Endodermal cell (in vitro differentiated cells): ENCODE measurements at places on chromosomes 3 and 15. TPM values are rescaled to one million over a fixed set of nuclear protein-coding genes. Genes with fewer than 3 reads are reported as not detected.

The UBE2E2 gene
- total RNA-seq: 23.1 to 48.8 TPM (median 34.5 TPM) in 3 replicates

The DUOXA1 gene
- 0.75 and 0.99 TPM in 2 replicates for total RNA-seq

The TM6SF1 gene
- total RNA-seq: 1.2 TPM in 2 replicates

The ATP8B4 gene
- total RNA-seq: 0.59 and 0.64 TPM in 2 replicates

The CHCHD4 gene
- total RNA-seq: 14.4 to 21.7 TPM (median 20.5 TPM) in 3 replicates

The CFAP20DC gene
- 7.3 and 9.5 TPM in 2 replicates for total RNA-seq

The GOLGA6A gene
- total RNA-seq: 0.25 and 0.75 TPM in 2 replicates

The PLA1A gene
- 2.6 to 5.3 TPM (median 4.8 TPM) in 3 replicates for total RNA-seq

The NR1D2 gene
- 20.6 and 22.7 TPM in 2 replicates for total RNA-seq

DNA sequence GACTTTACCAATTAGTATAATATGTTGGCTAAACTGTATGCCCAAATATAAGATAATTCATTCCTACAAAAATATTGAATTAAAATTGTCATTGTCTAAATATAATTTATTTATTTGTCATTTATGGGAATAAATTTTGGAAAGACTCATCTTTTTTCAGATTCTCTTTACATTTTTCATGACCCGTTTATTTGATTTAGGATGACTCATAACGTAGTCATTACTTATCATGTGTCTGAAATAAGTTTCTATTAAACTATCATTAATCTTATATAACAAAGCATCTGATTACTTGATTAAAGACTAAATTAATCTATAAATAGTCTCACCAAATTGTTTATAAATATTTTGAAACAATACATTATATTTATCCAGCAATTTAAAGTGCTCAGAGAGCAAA, 516.6 kb downstream of the CADM2 start:
- no peak for DNase-seq

GRCh38 chr15:37131621-37132020, 31.3 kb upstream of the MEIS2 start:
- DNase-seq: no peak

DNA sequence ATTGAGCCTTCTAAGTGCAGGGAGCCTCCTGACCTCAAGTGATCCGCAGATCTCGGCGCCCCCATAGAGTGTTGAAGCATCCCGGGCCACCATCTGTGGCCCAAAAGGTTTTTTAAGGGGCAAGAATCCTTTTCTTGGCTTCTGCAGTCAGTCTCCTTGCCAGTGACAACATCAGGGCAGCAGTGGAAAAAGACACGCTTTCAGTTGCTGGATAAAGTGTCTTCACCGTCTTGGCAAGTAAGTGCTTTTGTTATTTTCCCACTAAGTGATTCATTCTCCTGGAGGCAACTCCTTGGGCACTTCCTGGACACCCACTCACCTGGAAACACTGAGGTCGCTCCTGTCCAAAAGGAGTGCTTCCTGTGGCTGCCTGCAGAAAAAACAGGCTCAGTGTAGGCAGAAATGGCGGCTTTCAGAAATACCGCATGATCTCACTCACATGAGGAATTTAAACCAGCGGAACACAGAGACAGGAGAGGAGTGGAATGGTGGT, 71.7 kb upstream of the ABHD2 start:
- no peak for DNase-seq

DNA sequence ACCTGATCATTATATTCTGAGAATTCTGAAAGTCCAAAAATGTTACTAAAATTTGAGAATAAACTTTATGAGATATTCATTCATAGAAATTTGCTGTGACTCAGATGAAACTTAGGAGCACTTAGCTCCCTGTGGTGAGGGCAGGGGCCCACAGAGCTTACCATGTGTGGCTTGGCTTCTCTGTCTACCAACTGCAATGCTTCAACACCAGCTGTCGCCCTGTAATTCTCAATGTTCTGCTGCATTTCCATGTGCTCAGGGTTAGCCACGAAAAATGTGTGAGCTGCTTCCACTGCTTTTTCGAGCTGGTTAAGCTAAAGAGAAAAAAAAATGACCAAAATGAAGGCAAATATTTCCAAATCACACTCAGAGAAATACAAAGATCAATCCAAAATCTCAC, 125.6 kb downstream of the P3H2 start:
- peak; percentile 65 for DNase-seq

GRCh38 chr15:29938361-29939335, 116.4 kb upstream of the TJP1 start:
- DNase-seq: no peak

DNA sequence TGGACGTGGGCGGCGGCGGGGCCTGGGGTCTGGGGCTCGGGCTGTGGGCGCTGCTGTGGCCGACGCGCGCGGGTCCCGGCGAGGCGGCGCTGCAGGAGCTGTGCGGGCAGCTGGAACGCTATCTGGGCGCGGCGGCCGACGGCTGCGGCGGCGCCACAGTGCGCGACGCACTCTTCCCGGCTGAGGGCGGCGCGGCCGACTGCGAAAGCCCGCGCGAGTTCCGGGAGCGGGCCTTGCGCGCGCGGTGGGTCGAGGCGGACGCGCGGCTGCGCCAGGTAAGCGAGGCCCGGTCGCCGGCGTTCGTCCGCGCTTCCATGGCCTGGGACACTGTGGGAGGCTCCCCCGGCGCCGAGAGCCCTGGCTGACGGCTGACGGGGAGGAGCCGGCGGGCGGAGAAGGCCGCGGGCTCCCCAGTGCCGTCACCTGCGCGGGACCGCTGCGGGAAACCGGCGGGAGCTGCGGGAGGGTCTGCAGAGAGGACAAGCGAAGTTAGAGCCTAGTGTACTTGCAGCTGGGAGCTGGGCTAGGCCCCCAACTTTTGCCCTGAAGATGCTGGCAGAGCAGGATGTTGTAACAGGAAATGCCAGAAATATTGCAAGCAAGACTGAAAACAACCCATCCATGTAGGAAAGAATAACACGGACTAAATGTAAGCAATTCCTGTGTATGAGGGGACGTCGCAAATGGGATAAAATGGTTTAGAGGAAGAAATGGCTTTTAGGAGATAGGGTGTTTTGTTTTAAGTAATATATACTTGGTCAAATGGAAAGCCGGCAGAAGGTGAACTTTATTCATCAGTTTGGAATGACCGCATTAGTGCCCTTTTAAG, 847 bp downstream of the WHAMM start:
- peak; percentile 78 for DNase-seq

- no peak for DNase-seq
Observed at GRCh38 chr15:72136170-72137051, 18.2 kb downstream of the SENP8 start.

- DNase-seq: no peak
Observed at GRCh38 chr3:48451270-48451669, 4.7 kb downstream of the ATRIP start.

DNA sequence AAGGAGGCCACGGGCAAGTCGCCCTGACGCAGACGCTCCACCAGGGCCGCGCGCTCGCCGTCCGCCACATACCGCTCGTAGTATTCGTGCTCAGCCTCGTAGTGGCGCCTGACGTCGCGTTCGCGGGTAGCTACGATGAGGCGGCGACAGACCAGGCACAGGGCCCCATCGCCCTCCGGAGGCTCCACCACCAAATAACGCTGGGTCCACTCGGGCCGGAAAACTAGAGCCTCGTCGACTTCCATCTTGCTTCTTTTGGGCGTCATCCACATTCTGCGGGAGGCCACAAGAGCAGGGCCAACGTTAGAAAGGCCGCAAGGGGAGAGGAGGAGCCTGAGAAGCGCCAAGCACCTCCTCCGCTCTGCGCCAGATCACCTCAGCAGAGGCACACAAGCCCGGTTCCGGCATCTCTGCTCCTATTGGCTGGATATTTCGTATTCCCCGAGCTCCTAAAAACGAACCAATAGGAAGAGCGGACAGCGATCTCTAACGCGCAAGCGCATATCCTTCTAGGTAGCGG, at the start of gene EPM2AIP1:
Gene EPM2AIP1 (minus strand): TSS at position 326 of the 520 bp plus-strand sequence. CDS start 54 bp downstream, at position 272.
- DNase-seq: peak; percentile 100

DNA sequence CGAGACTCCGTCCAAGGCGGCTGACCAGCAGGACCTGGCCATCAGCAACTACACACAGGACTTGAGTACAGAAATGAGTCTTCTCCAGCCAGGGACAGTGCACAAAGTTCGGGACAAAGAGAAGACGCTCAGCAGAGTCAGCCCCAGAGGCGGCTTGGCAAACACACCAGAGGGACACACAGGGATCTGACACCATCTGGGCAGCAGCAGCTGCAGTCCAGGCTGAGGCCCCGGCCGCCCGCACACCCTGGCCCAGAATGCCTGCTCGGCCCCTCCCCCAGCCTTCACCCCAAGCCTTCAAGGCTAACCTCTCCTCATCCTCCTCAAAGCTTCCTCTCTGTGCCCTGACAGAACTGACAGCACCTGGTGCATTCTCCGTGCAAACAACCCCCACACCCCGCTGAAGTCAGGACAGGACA, 61.1 kb downstream of the XXYLT1 start:
- no peak for DNase-seq

DNA sequence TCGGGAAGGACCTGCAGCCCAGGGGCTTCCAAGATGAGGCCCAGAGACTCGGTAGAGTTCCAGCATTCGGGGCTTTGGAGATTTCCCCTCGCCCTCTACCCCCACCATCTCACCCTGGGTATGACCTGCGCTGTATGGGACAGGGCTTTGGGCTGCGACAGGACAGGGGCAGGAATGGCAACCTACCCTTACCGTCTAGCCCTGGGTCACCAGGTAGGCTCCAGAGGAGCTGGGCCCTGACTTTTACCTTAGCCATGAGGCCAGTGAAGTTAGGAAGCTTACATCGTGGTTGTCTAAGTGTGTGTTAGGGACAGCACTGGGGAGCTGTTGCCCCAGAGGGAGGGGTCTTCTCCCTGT, 683 bp downstream of the PPM1M start:
- no peak for DNase-seq

DNA sequence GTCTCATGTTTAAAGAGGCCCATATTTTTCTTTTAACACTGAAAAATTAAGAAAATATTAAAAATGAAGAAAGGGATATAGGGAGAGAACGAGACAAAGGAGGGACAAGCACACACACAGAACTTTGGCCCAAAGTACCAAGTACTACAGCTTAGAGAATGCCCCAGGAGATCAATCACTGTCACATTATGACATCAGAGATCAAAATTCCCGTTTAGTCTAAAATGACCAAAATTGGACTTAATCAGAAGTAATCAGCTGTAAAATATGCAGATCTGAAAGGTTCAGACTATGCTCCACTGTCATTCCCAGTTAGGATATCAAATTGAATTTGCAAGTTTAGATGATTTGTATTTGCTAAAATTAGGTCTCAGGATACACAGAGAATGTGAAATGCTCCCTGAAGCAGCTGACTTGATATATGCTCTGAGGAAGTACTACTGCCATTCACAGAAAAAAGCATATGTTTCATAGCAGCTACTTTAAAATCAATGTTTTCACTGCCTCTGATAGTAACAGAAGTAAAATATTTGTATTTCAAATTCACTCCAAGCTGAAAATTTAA, 123.0 kb downstream of the PEAK1 start:
- no peak for DNase-seq

- DNase-seq: no peak
Observed at GRCh38 chr3:70069557-70069956, 70.0 kb downstream of the SAMMSON start.

- DNase-seq: peak; percentile 59
Observed at GRCh38 chr3:150765949-150766720, 3.2 kb upstream of the SIAH2 start.

DNA sequence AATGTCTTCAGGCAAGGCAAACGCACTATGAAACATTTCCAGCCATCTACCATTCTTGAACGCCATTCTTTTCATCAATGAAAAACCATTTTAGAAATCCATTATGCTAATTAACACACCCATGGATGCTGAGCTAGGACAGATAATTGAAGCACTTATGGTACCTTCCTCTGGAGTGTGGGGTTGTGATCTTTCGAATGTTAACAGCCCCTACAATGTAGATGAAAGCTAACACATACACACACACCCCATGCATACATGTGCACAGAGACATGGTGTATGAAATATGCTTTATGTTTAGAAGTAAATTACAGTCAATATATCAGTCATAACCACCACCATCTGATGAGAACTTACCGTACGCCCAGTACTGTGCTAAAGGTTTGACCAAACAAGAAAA, 189.1 kb downstream of the SHQ1 start:
- DNase-seq: no peak

DNA sequence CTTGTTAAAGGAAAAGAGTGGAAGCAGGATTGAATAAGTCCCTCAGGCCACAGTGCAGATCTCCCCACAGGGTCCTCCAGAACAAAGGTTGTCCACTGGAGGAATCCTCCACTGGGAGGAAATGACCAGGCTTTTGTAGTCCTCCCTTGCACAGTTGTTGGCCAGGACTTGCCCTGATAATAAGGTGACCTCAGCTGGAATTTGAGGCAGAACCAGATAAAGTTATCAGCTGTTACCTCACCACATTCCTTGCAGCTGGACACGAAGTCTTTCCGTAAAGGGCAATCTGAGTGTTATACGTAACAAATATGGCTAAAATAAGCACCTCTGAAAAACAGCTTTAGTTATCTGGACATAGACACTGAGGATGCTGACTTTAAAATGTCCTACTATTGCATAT, 83.5 kb upstream of the NAALADL2 start:
- DNase-seq: no peak

GRCh38 chr3:115108614-115109013, 38.5 kb downstream of the ZBTB20 start:
- no peak for DNase-seq

- no peak for DNase-seq
Observed at GRCh38 chr15:80698676-80699075, 3.6 kb downstream of the ABHD17C start.

GRCh38 chr15:64691896-64692565, 83.4 kb downstream of the RBPMS2 start:
- no peak for DNase-seq

GRCh38 chr3:194475138-194475932, 11.5 kb downstream of the ATP13A3 start:
- DNase-seq: no peak

- DNase-seq: no peak
Observed at GRCh38 chr15:96150254-96150653, 180.2 kb upstream of the NR2F2 start.

GRCh38 chr3:136378011-136378410, 127.9 kb downstream of the PCCB start:
- no peak for DNase-seq
